ENCODE measurements at places on chromosomes 11 and 22.

DNA sequence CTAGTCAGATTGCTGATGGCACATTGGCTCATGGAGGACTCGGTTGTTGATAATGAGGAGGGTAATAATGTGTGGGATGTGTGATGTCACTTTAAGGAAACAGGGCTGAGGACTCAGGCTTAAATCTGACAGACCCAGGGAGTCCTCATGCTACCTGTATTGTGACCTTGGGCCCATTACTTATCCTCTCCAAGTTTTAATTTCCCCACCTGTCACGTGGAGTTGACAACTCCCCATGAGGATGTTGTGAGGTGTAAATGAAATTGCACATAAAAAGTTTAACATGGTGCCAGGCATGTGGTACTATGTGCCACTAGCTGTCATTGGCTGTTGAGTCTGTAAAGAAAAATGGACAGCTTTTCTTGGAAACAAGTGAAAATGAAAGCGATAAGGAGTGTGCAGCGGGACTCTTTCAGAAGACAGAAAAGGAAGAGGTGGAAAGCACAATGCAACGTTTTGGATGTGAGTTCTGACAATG, 15.3 kb downstream of the IL10RA start:
- no peak for DNase-seq

GRCh38 chr11:124207102-124207792, 24.1 kb downstream of the OR10D3 start:
- DNase-seq = no peak

- DNase-seq = no peak
Observed at GRCh38 chr11:44255406-44256071, 54.4 kb downstream of the ALX4 start.

DNA sequence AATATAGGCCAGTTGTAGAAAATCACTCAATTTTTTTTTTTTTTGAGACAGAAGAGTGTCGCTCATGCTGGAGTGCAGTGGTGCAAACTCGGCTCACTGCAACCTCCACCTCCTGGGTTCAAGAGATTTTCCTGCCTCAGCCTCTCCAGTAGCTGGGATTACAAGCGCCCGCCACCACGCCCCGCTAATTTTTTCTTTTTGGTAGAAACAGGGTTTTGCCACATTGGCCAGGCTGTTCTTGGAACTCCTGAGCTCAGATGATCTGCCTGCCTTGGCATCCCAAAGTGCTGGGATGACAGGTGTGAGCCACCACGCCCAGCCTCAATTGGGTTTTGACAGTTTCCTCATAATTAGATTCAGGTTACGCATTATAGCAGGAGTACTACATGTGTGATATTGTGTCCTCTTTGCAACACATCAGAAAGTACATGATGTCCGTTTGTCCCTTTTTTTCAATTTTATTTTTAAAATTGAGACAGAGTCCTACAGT, 2.6 kb upstream of the ATP6V1E1 start:
- DNase-seq = no peak

- DNase-seq = peak; percentile 40
Observed at GRCh38 chr11:29119707-29120618, 896.9 kb downstream of the KCNA4 start.

- DNase-seq = no peak
Observed at GRCh38 chr22:37204045-37204655, 8.1 kb downstream of the SSTR3 start.

DNA sequence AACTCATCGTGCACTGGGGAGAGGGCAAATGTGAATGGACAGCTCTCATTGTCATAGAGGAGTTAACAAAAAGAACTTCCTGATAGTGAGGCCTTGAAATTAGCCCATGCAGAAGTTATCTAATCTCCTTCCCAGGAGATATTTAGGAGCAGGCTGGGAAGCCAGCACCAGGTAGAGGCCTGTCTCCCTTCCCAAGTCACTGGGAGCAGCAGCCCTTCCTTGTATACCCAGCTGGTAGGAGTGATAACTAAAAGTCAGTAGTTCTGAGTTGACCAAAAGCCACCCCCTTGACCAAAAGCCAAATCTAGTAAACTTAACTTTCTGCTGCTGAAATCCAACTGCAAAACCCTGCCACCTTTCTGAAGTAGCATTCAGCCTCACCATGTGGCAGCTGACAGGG, 1.4 kb upstream of the BACE1-AS start:
- DNase-seq = no peak

DNA sequence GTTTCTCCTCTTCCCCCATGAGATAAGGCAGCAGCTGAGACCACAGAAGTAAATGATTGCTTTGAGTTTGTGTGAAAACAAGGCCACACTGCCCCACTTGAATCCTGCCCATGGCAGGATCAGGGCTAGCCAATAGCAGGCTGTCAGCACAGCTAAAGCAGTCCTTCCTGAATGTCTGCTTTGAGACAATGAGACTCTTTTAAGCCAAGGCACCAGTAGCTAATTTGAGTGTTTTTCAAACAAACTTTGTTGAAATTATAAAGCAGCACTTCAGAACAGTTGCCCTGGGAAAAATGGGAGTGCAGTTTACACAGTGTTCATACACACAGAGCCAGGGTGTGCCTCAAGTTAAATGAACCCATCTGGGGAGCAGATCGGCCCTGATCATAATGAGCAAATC, 103.5 kb upstream of the OR5AK2 start:
- DNase-seq = no peak

- DNase-seq = no peak
Observed at GRCh38 chr22:23908587-23909205, 14.5 kb downstream of the MIF start.

- no peak for DNase-seq
Observed at GRCh38 chr11:8059571-8060011, 21.4 kb upstream of the TUB start.

DNA sequence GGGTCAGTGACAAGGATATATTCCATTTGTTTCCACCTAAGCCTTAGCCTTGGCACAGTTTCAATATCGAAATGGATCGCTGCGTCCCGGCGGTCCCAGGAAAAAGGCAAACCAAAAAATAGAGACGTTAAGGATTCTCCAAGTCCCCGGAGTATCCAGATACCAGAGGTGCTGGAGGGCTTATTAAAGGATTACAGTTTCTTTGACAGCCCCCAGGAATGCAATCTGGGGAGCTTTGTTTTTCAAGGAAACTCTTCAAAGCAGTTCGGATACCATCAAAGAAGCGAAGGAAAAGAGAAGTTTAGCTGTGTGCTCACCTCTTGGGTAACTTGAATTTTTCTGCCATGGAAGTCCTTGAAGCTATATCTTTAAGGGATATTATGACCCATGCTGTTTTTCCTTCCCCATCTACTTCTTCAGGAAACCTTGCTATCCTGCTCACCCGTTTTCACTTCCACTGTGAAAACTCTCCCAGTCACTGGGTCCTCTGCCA, 600 bp upstream of the GPR83 start:
- no peak for DNase-seq

DNA sequence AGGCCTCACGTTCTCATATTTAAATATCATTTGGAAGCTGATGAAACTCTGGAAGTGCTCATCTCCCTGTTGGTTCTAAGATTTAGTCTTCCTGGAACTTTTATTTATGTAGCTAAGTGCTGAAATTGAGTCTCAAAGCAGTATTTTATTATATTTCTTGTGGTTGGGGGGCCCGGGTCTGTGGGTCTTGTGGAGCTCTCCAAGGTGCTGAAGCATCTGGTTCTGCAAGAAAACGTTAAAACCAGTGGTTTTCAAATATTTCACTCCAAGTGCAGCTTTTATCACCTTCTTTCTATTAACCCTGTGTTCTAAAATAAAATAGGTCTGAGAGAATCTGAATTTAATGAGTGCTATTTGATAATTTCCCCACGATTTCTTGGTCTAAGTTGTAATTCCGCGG, 1404.8 kb downstream of the TBC1D22A start:
- DNase-seq = no peak
